Aortic smooth muscle cell (primary cell): ENCODE measurements at places on chromosomes 7 and 10. TPM values are rescaled to one million over a fixed set of nuclear protein-coding genes. Genes with fewer than 3 reads are reported as not detected.

The MKI67 gene
- total RNA-seq, result 12.4 and 15.7 TPM in 2 replicates

The SLC16A12 gene
- 0.25 and 0.53 TPM in 2 replicates for total RNA-seq

The LBX1 gene
- not detected in 2 replicates for total RNA-seq

The PDZD7 gene
- total RNA-seq, result 3.3 and 3.4 TPM in 2 replicates

The CHAT gene
- total RNA-seq, result 0.06 TPM in 1 of 2 replicates, not detected in the other

The SEMA3C gene
- total RNA-seq, result 39.1 and 69.0 TPM in 2 replicates

The EFCAB10 gene
- total RNA-seq, result not detected in 2 replicates

The AGMO gene
- total RNA-seq, result 0.93 and 1.6 TPM in 2 replicates

The PKD2L1 gene
- not detected in 2 replicates for total RNA-seq

The GHRHR gene
- not detected in 2 replicates for total RNA-seq

The SFRP5 gene
- not detected in 2 replicates for total RNA-seq

The PTPN20 gene
- total RNA-seq, result 0.92 and 0.99 TPM in 2 replicates

The CLRN3 gene
- total RNA-seq, result not detected in 2 replicates
